ENCODE measurements at places on chromosomes 7 and 10.

- no peak for DNase-seq
Measured at GRCh38 chr7:144866189-144866588, 30.3 kb upstream of the TPK1 start.

- DNase-seq: no peak
Measured at GRCh38 chr7:4257146-4258111, 424.7 kb upstream of the FOXK1 start.

DNA sequence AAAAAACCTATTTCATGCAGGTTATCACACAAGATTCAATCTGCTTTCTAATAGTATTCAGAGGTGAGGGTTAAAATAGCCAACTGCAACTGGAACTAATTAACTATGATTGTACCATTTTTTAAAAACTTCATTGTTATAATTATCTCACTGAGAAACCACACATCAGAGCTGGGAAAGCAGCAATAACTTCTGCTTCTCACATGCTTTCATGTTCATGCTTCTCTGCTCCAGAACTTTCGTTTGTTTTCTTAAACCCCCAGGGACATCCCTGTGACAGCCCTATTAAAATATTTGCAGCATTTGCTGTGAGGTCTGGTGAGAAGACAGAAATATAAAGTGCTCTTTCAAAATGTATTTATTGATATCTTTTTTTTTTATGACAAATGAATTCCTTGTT lies 389.0 kb upstream of the SORCS1 start:
- no peak for DNase-seq

DNA sequence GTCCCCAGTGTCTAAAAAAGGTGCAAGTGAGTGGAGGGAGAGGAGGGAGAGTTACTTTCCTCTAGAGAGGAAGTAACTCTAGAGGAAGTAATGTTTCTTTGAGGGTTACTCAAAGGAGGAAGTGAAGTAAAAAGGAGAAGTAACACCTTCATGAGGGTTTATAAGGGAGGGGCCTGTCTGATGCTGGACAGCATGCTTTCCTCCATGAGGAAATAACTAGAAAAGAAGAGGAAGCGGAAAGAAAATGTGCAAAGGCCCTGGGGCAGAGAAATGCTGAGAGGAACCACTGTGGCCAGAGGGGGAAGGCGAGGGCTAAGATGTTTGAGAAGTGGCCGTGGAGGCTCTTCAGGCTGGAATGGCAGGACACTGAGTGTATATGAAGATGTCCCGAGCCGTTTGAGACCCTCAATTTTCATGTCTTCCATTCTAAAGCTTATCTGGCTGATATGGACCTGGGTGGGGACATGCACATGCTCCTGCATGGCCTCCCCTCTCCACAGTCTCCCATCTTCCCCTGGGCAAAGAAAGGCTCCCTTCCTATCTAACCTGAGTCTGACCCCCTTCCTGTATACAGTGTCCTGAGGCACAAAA lies 3.4 kb upstream of the SLC18A2 start:
- no peak for DNase-seq

GRCh38 chr10:129440247-129440646 lies 26.8 kb upstream of the MGMT start:
- peak; percentile 49 for DNase-seq

DNA sequence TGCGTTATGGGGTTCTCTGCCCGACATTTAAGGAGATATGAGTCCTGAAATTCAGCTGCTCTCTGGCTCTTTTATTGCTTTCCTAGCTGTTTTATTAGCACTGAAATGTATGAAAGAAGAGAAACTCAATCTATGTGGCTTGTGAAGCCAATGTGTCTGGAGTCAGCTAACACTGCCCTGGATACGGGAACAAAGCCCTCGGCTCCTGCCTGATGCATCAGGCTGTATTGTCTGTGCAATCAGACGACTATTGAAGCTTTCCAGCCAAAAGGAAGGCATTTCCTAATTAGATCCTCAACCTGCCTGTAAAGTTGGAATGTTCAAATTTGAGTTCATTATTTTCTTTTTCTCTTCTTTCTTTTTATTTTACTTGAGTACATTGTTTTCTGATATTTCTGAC lies 22.0 kb upstream of the TM9SF3 start:
- no peak for DNase-seq

DNA sequence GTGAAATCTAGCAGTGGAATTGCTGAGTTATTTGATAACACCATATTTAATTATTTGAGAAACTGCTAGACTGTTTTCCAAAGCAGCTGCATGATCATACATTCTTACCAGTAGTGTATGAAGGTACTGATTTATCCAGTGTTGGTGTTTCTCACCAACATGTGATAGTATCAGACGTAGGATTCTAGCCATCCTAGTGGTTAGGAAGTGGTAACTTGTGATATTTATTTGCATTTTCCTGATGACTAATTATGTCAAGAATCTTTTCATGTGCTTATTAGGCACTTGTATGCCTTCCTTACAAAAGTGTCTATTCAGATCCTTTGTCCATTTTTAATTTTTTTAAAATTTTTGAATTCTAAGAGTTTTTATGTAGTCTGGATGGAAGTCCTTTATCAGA lies 54.2 kb upstream of the PLXDC2 start:
- DNase-seq: no peak

DNA sequence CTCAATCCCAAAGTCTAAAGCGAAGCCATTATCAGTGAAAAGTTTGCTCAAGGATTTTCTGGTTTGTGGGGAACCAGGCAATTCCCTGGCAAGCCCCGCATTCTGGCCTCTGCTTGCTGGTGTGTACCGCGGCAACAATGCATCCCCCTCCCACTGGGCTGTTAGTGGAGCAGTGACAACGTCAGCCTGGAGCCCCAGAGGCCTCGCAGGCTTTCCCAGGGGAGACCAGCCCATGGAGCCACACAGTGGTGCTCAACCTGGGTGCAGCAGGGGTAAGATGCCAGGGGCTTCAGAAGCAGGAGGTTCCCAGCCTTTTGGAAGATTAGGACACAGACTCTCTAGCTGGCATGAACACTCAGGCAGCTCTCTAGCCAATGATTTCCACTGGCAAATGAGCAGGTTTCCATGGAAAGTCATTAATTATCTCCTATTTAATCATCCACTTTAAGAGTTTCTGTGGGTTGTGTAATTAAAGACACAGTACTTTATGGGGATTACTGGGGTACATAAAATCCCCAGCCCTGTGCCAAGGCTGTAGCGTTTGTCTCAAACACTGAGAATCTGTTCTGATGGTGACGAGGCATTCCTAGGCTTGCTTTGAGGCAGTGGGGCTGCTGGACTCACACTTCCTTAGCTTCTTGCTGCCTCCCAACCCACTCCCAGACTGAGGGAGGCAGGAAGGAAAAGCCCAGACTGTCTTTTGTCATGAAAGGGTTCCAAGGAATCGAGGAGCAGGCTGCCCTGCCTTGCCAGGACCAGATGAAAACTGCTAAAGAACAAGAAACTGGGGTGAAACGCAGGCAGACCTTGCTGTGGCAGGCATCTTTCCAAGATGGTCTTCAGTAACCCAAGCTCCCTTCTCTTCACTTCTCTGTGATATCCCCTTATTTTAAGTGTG lies 411.9 kb upstream of the SHH start:
- no peak for DNase-seq

DNA sequence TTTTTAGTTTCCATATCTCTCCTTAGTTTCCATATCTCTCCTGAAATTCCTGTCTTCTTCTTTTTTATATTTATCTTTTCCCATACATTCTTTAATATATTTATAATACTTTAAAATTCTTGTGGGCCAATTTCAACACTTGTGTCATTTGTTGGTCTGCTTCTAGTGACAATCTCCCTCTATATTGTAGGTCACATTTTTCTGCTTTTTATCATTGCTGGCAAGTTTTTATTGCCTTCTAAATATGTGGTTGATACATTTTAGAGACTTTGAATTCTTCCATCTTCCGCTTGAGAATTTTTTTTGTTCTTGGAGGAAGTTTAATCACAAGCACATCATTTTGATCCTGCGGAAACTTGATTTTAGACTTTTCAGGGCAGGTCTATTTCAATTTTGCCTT lies 26.0 kb upstream of the OPN4 start:
- DNase-seq: no peak

DNA sequence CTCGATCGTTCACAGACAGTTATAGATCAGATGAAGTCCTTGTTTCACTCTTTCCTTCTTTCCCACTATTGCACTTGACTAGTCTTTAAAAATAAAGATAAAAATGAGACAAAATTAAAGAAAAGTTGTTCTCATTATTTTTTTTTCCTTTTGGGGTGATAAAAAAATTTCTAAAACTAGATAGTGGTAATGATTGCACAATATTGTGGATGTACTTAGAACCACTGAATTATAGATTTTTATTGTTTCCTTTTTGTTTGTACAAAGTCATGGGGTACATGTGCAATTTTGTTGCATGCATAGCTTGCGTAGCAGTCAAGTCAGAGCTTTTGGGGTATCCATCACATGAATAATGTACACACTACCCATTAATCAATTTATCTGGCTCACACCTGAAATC lies 97.3 kb downstream of the PHTF2 start:
- no peak for DNase-seq

- DNase-seq: no peak
Measured at GRCh38 chr10:1057106-1057657, 997 bp downstream of the WDR37 start.

Measured in NCI-H2171 (cell line).